ENCODE measurements at places on chromosomes 11 and 22.

GRCh38 chr22:47178339-47178738, 415.9 kb downstream of the TBC1D22A start:
- no peak for DNase-seq

GRCh38 chr11:27717801-27718229, 17.6 kb upstream of the BDNF start:
- DNase-seq = no peak

GRCh38 chr22:25142102-25142501, 57.6 kb upstream of the CRYBB3 start:
- no peak for DNase-seq

DNA sequence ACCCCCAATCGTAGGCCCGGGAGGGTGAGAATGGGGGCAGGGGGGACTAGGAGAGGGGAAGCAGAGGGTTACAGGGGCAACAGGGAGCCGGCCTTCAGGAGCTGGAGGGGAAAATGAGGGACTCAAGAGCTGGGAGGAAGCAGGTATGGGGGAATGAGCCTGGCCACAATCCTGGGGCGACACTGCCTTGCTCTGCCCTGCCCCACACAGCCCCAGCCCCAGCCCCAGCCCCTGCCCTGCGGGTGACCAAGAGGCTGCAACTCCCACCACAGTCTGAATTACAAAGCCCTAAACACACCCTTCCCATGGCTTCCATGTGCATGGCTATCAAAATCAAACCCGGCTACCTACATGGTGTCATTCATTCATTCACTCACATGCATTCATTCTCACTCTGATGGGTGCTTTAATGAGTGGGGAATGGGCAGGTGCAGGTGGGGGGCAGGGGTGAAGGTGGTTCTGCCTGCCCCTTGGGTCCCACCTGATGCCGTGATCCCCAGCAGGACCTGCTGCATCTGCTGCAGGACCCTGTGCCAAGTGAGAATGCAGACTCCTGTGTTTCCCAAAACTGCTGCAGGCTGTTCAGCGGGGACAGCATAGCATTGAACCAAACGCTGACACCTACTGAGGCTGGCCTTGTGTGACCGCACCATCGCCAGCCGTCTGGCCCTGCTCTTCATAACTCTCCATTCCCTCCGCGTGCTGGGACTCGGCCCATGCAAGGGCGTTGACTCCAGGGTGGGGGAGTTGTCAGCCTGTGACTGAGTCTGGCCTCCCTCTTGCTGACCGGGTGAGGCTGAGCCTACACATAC, 9.5 kb upstream of the LINC01488 start:
- no peak for DNase-seq

DNA sequence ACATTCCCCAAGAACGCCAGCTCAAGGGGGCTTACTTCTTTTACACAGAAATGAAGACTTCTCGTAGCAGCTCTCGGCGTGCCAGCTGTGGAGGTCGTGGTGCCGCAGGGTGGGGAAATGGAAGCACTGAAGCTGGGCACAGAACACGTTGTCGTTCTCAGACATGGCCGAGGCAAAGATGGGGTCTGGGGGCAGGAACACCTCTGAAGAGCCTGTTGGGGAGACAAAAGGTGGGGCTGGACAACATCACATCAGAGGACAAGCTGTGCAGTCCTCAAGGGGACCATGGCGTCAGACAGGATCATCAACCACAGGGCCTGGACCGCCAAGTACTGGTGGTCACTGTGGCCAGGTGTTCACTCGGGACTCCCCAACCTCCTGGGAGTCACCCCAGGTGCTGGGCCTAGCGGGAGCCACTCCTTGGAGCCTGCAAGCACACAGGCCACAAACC, 65.2 kb downstream of the DGCR2 start:
- DNase-seq = no peak

DNA sequence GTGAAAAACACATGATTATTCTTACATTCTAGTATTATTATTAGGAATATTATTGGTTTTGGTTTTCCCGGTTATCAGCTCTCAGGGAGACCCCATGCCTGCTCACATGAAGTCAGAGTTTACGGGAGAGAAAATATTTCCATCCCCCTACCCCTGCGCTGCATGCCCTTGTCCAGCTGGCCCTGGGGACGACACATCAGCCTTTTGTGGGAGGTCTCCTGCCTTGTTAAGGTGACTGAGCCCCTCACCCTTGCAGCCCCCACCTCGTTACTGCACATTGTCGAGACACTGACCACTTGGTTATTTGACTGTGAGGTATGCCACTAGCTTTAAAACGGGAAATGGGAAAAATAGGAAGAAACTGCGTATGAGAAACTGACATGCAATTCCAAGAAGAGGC, 63.0 kb downstream of the PARVG start:
- no peak for DNase-seq

GRCh38 chr11:77475206-77475605, 1.3 kb upstream of the PAK1 start:
- DNase-seq = no peak

GRCh38 chr11:36507824-36508489, 2.1 kb downstream of the TRAF6 start:
- DNase-seq = no peak

GRCh38 chr11:27362749-27363575, at the start of gene CCDC34:
CCDC34 (minus strand) TSS chr11:27363215; CDS start chr11:27363194, 21 bp downstream.
- peak; percentile 94 for DNase-seq

- DNase-seq = no peak
Observed at GRCh38 chr11:10639350-10639749, 54.2 kb downstream of the IRAG1 start.

DNA sequence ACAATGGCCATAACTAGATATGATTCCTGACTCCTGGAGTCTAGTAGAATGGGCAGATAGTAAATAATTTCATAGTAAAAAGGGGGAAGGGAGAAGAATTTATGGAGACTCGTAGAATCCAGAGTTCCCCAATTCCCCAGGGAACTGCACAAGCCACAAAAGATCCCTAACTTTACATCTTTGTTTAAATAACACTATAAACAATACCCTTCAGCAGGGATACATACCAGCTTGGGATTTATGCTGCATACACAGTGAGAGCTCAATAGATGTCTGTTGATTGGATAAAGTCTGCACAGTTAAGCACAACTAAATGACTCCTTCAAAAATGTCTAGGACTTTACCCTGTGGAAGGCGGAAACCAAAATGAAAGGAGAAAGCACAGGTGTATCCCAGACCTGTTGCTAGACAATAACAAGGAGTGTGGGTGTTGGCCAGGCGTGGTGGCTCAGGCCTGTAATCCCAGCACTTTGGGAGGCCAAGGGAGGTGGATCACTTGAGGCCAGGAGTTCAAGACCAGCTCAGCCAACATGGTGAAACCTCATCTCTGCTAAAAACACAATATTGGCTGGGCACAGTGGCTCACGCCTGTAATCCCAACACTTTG, 6.8 kb downstream of the SLC35F2 start:
- DNase-seq = no peak

- DNase-seq = no peak
Observed at GRCh38 chr11:20459865-20460264, 72.3 kb downstream of the PRMT3 start.

DNA sequence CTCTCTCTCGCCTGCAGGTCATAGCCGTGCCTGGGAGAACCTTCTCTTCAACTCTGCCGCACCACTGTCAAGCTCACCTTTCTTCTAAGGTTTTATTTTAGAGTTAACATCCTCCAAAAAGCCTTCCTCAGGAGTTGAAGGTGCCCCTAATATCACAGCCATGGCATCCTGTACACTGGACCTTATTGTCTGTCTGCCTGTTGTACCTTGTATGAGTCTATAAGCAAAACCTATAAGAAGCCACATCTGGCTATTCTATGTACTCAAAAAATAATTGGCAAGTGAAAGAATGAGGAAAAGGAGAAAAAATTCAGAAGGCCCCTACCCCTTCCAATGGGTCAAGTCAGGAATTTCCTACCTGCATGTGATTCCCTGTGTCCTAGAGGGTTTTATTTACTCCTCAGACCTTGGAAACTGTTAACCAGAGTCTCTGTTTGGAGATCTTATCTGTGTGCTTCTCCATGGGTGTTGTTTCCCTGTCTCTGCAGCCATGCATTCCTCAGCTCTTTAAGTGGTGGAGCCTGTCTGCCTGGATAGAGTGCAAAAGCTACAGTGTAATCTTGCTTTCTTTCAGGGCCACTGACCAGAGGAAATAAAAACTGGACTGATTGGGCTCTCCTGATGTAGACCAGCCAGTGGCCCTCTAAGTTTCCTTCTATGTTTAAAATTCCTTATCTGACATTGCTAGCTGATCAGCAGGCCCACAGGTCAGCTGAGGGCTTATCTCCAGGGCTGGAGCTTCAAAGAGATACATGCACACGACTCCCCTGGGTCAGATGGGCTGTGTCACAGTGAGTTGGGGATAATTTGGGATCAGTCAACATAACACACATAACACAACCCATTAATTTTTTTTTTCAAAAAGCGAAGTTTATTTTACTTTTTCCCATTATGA, 37.6 kb upstream of the TMEM135 start:
- DNase-seq = no peak

DNA sequence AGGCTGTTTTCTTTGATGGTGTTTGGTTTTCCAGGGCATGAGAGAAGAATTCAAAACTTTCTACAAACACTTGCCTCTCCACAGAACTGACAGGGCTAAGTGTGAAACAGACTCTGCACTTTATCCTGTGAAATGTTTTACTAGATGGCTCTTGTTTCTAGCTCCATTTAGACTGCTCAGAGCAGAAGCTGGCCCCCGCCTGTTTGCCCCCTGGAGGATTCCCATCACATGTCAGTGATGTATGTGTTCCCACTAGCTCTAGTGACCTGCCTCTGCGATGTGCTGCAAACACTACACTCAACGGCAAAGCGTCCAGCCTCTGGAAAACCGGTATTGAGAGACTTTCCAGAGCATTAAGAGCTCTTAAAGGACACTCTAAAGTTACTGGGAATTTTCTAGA, 41.4 kb upstream of the PCF11 start:
- no peak for DNase-seq

DNA sequence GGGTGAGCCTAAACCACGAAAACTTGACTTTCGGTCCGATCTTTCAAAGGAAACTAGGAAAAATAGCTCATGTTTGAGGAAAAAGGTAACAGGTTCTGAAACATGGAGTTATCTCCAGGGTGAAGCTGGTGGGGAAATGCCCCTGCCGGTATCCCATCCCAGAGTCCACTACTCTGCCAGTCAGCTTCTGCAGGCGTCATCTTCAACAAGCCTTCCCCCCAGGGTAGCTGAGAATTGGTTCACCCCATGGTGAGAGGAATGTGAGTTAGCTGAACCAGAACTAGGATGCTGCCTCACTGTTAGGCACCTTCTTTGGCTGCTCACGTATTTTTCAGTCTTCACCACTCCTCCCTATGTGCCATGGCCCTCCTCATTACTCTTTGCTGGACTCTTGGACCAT, 1.1 kb downstream of the GVQW3 start:
- no peak for DNase-seq

- no peak for DNase-seq
Observed at GRCh38 chr11:32366666-32367065, 68.7 kb downstream of the WT1 start.

DNA sequence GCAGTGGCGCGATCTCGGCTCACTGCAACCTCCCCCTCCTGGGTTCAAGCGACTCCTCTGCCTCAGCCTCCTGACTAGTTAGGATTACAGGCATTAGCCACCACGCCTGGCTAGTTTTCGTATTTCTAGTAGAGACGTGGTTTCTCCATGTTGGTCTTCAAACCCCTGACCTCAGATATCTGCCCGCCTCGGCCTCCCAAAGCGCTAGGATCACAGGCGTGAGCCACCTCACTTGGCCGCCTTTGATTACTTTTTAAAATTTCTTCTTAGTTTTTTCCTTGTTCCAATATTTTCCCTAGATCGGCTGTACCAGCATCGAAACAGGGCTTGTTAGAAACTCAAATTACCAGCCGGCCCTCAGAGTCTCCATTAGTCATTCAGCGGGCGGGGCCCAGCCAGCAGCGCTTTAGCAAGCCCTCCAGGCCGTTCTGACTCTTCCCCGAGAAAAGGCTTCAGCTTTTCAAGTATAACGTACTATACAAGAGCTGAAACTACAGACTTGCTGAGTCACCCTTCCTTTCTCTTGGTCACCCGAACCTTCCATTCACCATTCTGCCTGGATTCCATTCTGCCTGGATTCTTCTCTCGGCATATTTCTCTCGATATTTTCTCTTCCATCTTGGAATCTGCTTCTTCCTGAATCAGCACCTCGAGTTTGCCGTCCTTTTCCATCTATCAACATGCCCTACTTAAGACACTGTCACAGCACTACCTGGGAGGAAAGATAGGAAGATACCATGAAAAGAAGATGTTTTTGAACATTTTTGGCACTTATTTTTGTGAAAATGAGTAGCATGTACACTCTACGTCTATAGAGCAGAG, 6.7 kb upstream of the CAPRIN1 start:
- DNase-seq = peak; percentile 8

Measured in RPMI8226 (cell line).